ENCODE measurements at places on chromosomes 2 and 18. TPM values are rescaled to one million over a fixed set of nuclear protein-coding genes. Genes with fewer than 3 reads are reported as not detected.

GRCh38 chr18:6901286-6901926 lies 171.9 kb downstream of the ARHGAP28 start:
- DNase-seq, result no peak

DNA sequence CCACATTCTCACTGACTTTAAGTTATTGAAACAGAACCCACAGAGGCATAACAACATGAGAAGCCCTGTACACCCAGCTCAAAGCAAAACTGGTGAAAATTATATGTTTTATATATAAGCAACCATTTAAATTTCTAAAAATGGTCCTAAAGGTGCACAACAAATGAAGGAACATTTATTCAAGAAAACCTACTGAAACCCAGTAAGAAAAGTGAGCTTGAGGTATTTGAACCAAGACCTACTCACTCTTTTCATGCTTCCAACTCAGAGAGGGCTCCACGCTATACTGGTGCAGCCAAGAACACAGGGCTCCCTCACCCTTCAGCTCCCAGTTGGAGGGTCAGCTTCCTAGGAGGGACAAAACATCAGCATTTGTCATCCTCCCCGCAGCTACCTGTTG lies 2.1 kb upstream of the CACNB4 start:
- no peak for DNase-seq

GRCh38 chr2:99410276-99410675 lies 73.1 kb downstream of the EIF5B start:
- no peak for DNase-seq

DNA sequence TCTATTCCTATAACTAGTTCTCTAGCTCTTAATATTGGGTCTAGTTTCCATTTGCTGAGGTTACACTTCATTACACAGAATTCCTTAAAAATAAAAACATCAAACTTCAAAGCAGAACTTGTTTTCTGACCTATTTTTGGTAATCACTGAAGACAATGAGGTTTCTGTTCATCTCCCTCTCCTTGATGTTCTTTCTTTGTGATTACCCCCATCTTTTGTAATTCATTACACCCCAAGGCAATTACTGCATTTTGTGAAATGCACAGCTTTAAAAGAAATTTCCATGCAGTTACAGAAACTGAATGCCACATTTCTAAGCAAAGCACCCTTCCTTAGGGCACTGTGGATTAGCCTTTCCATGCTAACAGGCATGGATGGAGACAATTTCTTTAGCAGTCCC lies 363.2 kb upstream of the RND3 start:
- DNase-seq, result no peak

WDR33 gene
- 30.2 TPM for total RNA-seq

RAB6D gene
- total RNA-seq, result 0.07 TPM

DNA sequence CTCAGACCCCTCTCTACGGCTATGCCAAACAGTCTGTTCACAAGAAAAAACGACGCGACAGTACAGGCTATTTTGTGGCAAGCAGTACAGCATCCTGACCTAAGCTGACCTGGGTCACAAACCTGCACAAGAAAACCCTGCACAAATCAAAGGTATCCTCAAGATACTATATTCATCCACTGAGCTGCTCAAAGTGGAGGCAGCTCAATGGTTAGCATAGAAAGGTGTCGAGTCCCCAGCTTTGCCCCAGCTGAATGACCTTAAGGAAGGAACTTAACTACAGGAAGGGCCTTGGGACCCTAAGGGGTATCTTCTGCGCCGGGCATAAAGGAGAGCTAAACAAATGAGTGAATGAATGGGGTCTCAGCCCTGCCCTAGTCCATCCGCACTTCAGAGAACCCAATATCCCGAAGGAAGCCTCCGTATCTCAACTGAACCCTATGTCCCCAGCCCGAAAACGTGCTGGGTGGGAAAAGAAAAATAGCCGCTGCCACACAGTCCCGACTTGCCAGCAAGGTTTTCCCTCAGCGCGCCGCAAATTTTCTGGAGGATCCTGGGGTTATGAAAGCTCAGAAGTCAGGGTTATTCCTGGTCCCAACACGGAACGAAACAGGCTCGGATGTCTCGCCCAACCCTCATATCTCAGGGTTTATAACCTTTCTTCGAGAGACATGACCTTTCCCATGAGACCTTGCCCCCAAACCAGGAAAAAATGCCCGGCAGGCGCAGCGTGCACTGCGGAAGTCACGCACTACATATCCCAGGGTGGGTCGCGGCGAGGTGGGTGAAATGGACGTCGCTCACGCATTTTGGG lies at the start of gene FASTKD1:
FASTKD1 (minus strand) TSS at position 706 of the 814 bp plus-strand sequence. CDS start 1,836 bp downstream, outside the sequence.
- DNase-seq, result peak; percentile 66

GRCh38 chr2:26870585-26871095 lies 22.7 kb downstream of the DPYSL5 start:
- no peak for DNase-seq

- DNase-seq, result no peak
Observed at GRCh38 chr2:158546412-158547144, 89.8 kb downstream of the PKP4 start.

DNA sequence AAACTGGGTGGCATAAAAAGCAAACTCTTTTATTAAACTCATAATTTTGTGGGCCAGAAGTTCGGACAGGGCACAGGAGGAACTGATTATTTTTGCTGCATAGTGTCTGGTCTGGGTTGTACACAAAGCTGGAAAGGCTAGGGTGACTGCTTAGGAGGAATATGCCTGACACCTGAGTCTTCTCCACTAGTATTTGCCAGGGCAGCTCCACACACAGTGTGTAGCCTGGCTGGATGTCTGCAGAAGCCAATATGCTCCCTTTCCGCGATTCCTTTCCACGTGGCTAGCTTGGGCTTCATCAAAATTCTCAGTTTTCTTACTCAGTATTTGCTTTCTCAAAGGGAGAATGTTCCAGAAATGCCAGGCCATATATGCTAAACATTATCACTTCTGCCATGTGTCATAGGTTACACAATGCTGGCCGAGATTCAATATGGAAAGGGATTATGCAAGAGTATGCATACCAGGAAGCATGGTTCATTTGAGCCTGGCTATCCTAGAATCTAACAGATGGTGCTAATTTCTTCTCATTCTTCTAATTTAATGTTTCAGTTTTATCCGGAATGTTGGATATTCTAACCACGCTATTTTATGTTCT lies 142.7 kb upstream of the DOK6 start:
- peak; percentile 4 for DNase-seq

DNA sequence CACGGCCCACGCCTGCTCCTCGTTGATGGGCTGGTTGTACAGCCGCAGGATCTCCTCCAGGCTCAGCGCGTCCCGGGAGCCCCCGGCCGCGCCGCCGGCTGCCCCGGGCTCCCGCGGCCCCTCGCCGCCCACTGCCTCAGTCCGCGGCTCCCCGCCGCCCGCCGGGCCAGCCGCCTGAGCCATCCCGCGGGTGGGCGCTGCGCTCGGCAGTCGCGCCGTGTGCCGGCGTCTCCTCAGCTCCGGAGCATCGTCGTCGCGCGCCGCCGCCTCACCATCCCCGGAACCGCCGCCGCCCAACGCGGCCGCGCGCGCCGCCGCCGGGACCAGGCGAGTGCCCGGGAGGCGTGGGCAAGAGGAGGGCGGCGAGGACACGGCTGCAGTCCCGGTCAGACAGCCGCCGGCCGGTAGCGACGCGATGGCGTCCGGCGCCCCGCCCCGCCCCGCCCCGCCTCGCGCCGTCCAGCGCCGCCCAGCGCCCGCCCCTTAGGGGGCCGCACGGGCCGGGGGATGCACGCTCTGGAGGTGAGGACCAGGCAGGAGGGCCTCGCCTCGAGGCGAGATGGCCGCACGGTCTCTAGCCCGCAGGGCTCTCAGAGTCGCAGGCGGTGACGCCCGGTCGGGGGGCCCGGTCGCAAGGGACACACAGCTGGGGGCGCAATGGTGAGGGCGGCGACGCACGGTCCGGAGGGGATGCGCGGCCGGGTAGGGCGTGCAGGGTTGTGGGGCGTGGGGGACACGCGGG lies at the start of gene SPIRE1:
SPIRE1 (minus strand) TSS at position 424 of the 742 bp plus-strand sequence; CDS start at position 183, 241 bp downstream.
- no peak for DNase-seq

DNA sequence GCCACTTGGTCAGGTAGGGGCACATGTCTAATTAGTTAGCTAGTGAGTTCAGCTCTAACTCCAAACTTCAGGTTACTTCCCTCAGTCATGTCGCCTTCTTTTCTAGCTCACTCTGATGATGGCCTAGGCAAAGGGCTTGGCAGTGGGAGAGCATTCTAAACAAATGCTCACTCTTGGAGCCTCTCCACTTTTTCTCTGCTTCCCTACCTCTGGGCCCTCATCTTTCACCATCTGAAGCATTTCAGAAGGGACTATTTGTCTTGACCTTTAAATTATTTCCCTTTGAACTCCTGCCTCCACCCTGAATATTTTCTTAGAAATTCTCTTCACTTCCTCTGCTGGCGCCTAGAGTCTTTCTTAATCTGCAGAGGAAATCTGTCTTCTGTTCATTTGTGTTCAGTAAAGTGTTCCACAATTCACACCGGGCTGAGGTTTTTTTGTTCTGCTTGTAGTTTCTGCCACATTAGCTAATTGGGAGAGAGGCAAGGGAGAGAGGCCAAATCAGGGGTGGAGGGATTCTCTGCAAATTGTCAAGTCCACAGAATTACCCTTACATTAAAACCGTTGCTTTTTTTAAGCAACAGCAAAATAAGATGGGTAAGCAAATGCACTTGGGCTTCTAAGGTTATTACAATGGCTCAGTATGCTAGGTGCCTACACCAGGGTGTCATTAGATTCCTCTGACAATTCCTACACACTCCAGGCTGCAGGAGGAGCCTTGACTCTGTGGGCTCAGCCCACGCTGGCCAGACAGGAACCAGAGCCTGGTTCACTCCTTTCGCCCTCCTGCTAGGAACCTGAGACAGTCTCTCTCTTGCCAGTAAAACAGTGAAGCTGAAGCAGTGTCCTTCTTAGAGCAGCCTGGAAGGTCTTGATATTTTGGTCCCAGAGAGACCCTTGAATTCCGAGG lies 5.5 kb downstream of the MSGN1 start:
- no peak for DNase-seq

DNA sequence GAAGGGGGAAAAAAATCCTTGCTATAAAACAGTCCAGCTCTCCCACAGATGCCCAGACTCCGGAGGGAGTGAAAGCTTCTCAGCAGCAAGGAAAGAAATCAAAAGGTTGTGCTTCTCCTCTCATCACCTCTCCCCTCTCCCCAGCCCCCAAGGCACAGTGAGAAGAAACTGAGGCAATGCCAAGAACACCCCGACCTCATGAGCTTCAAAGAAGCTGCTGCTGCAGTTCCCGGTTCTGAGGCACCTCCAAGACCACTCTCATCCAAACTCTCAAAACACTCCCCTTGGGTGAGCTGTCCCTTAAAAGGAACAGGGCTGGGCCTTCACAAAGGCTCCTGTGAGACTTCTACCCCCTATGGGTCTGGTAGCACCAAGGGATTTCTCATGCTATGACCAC lies 62.0 kb upstream of the KLF7 start:
- no peak for DNase-seq

GRCh38 chr2:155021618-155022017 lies 323.1 kb downstream of the KCNJ3 start:
- DNase-seq, result no peak

DGUOK gene
- total RNA-seq, result 87.6 TPM

GRCh38 chr2:232073026-232073425 lies 111.5 kb downstream of the DIS3L2 start:
- DNase-seq, result no peak

GRCh38 chr2:223545830-223546229 lies 56.3 kb downstream of the SCG2 start:
- no peak for DNase-seq

SKOR2 gene
- not detected for total RNA-seq

GRCh38 chr2:216346781-216347180 lies 25.5 kb downstream of the MARCHF4 start:
- DNase-seq, result no peak

DNA sequence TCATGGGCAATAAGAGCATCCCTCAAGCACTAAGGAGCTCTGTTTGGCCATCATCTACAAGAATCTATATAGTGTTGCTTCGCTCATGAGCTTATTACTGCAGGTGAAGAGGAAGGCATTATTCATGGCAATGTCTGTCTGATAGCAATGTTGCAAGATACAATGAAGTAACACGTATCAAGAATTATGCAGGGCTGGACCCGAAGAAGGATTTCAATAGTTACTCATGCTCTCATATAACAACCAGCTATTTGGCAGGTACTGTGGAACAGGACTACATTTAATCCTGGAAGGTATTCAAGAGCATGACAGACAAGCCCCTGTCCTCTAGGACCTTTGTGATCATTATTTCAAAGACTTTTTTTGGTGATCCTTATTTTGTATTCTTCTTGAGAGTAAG lies 109.6 kb downstream of the LAMA3 start:
- DNase-seq, result peak; percentile 37

DNA sequence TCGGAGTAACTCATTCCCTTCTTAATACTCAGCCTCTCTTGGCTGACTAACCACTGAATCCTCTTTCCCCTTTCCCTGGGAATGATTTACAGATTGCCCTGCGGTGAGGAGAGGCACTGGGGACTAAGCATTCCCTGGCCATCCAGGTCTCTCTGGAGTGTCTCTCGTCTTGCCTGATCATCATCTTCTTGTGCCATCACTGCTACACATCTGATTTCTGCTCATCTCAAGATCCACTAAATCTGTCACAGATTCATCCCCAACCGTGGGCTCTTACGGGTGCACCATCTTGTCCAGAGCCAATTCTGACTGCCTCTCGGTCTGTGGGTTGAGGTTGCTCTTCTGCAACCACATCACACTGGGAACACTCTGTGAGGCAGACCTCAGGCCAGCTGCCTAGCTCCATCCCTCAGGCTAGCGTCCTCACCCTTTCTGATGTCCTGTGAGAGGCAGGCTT lies 12.0 kb downstream of the SFTPB start:
- DNase-seq, result no peak

- no peak for DNase-seq
Observed at GRCh38 chr18:9914584-9915290, 921 bp downstream of the VAPA start.
